Fibroblast of the aortic adventitia (primary cell): ENCODE measurements at places on chromosomes 6 and 20. TPM values are rescaled to one million over a fixed set of nuclear protein-coding genes. Genes with fewer than 3 reads are reported as not detected.

GRCh38 chr6:50989123-50989522 lies 170.5 kb downstream of the TFAP2B start:
- DNase-seq, result no peak

- DNase-seq, result peak; percentile 18
Measured at GRCh38 chr6:144696610-144697368, 411.7 kb downstream of the UTRN start.

The NRSN1 gene
- total RNA-seq, result not detected in 2 replicates

The KHDC1L gene
- total RNA-seq, result not detected in 2 replicates

The GATA5 gene
- total RNA-seq, result 0.08 TPM in 1 of 2 replicates, not detected in the other

The SLC22A16 gene
- 0.09 TPM in 1 of 2 replicates, not detected in the other for total RNA-seq
